ENCODE measurements at places on chromosomes 2 and 18.

DNA sequence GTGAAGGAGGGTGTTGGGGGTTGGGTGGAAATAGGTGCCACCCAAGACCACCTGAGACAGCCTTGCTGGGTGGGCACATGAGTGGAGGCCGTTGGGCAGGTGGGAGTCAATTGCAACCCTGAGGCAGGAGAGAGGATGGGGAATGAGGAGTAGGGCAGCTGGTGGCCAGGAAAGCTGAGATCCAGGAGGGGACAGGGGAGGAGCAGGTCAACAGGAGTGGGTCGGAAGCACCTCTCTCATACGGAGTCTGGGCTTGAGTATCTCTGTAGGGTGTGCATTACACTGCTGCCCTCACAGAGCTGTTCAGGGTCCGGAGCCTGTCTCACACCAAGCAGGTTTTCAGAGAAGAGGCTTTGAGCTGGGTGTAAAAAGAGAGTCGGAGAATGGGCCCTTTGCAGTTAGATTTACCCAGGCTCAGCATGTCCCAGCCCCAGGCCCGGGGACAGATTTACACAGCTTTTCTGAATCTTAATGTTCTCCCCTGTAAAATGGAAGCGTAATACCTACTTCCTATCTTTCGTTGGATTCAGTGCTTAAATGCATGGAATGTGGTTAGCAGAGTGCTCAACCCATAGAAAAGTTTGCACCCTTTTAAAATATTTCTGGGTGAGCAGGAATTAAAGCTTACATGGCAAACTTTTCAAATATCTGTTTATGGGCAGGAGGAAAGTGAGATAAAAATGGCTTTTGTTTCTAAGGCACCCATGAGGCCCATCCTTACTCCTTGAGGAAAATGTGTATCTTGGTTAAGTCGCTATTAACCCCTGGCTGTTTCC lies 144.0 kb upstream of the MYCN start:
- no peak for ATAC-seq

DNA sequence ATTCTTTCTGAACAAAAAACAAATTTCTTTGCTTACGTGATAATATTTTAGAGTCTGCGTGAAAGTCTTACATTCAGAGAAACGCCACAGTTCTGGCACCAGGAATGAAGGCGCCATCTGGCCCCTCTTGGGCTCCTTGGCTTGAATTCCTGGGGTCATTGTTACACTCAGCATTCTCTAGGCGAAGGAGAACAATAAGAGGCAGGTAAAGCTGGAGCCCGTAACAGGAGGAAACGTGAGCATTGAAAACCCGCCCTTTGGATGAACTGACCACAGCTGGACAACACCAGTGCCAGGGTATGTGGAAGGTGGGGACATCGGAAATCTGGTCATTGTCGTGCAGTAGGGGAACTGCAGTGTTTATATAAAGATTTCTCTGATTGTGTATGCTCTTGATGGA lies 144.8 kb downstream of the RNF152 start:
- ATAC-seq = no peak

DNA sequence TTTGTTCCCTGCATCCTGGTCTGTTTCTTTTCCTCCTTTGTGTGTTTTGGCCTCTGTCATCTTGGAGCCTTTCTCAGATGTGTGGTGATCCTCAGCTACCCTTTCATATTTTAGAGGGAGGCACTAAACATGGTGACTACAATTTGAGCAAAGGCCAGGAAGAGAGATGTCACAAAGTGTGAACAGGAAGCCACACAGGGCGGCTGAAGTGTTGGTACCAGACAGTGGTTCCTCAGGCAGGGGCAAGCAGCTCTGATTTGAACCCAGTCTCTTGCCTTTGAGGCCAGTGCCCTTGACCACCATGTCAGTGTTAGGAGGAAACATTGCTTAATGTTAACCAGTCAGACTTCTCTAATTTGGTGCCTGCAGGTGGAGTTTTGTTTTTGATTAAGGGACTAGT lies 9.2 kb downstream of the LRRFIP1 start:
- ATAC-seq = no peak

- ATAC-seq = no peak
Measured at GRCh38 chr2:66217039-66217585, 217.8 kb upstream of the MEIS1 start.

DNA sequence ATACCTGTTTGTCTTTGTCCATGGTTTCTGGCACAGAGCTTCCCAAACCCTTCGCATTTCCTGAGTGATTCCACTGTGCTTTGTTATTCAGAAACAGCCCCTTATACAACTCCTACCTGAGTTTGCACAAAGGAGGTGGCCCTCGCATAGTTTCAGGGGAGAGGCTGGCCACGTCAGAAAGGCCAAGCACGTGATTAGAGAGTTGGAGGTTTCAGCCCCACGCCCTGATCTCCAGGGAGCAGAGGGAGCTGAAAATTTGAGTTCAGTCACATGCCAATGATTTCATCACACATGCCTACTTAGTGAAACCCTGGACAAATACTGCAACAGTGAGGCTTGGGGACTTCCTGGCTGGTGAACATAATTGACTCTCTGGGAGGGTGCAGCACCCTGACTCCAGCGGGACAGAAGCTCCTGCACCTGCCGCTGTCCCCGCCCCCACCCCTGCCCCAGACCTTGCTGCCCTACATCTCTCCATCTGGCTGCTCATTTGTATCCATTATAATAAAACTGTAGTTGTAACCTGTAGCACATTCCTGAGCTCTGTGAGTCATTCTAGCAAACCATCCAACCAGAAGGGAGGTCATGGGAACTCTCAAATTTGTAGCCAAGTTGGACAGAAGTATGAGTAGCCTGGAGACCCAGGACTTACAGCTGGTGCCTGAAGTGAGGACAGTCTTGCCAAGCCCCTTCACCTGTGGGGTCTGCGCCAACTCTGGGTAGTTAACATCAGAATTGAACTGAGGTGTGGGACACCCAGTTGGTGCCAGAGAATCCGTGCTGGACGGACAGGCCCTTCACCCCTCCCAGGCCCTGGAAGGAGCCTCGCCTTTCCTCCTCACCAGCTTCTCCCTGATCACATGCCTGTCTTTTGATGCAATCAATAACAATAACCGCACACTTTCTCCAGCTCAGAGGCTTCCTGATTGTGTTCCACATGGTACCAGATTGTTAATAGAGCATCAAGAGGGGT lies 224.3 kb downstream of the ANAPC1 start:
- no peak for ATAC-seq

GRCh38 chr2:80054346-80054675 lies 250.2 kb downstream of the LRRTM1 start:
- no peak for ATAC-seq

DNA sequence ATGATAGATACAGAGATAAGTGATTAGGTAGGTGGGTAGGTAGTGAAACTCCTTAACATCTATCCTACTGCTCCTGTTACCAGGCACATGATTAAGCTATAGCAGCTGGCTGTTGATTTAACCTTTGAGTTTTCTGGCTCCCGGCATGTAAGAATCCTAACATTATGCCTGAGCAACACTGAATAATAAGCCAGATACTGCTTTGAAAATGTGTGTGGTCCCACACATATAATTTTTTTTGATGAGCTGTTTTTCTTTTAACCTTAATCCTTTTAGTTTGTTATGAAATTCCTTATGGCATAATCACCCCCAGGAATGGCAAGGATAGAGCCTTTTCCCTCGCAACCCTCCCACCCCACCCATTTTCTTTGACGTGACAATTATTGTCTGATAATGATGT lies 104.2 kb upstream of the NEUROD1 start:
- no peak for ATAC-seq

DNA sequence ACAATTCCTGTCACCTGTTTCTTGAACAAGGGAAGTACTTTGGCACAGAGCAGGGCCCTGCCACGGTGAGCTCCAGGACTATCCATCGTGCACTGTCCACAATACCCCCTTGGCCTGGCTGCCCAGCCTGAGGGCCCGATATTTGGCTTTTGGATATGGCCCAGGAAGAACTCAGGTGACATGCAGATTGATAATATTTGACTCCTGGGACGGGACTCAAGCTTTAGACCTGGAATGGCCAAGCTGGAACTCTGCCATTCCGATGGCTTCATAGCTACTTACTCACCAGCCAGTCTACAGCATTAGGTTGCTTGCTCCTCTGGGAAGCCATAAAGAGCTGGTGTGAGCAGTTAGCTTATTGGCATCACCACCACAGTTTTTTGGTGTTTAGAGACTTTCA lies 26.6 kb downstream of the EML6 start:
- no peak for ATAC-seq

DNA sequence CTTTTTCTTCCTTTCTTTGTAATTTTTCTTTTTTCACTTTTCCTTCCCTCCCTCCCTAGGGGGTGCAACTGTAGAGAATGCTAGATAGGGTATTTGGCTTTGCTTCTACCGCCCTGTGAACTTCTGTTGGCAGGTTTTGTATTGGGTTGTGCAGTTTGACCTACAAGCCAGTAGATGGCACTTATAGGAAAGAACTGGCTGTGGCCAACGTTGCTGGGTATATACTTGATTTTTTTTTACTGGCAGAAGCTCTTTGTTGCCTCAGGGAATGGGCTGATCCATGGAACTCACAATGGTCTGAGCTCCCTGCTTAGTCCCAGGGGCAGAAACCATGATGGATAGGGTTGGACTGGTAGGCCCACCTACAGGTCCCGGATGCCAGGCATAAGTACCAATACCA lies 1019.5 kb upstream of the LRRTM1 start:
- no peak for ATAC-seq

DNA sequence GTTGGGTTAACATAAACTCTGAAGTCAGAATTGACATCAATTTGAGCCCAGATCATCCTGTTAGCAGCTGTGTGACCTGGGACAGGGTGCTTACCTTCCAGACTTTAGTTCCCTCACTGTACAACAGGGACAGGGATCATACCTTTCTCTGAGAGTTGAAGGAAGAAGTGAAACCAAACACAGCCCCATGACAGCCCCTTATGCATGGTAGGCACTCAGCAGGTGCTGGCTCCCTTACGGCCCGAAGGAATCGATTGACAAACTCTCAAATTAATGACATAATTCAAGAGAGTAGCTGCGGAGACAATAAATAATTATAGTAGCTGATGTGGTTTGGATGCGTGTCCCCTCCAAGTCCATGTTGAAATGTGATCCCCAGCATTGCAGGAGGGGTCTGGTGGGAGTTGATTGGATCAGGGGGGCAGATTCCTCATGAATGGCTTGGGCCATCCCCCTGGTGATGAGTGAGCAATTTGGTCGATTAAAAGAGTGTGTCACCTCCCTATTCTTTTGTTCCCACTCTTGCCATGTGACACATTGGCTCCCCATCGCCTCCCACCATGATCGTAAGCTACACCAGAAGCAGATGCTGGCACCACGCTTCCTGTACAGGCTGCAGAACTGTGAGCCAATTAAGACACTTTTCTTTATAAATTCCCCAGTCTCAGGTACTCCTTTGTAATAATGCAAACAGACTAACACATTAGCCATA lies 72.4 kb downstream of the ODC1 start:
- peak; percentile 34 for ATAC-seq

GRCh38 chr2:2520401-2520811 lies 189.3 kb upstream of the MYT1L start:
- no peak for ATAC-seq

- no peak for ATAC-seq
Measured at GRCh38 chr2:233830111-233830802, 24.1 kb downstream of the HJURP start.

DNA sequence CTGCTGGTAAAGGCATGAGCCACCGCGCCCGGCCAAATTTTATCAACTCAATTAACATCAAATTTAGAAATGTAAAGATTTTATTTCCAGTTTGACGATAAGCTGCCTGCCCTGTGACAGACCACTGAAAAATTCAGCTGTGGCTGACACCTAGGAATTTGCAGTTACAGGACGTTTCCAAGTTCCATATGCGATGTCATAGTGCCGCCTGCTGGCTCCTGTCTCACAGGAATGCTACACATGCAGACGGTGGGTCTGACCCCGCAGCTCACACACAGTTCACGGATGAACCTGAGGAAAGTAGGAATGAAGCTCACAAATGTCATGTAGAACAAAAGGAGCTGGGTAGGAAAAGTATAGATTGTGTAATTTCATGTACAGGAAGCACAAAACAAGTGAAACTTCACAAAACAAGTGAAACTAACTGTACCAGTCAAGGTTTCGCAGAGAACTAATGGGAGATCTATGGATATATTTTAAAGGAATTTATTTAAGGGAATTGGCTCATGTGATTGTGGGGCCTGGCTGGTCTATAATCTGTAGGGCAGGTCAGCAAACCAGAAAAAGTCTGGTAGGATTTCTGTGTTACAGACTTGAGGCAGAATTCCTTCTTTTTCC lies 13.2 kb upstream of the SEH1L start:
- ATAC-seq = peak; percentile 84

GRCh38 chr2:86525421-86526340 lies 37.6 kb downstream of the CHMP3 start:
- ATAC-seq = no peak

DNA sequence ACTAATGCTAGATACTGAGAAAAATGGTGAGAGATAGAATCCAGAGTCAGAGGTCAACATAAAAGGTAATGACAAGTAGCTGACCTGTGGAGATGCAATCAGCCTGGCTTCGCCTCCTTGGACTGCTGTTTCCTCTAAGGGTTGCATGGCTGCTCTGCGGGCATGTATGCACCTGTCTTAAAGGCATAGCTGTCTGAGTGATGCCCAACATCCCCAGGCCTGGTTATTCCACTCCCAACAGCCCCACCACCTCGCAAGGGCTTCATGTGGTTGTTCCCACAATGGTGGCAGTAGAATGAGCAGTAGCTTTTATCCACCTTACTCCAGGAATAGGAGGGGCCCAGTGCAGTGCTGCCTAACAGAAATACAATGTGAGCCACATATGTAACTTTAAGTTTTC lies 69.7 kb upstream of the ALK start:
- ATAC-seq = no peak

DNA sequence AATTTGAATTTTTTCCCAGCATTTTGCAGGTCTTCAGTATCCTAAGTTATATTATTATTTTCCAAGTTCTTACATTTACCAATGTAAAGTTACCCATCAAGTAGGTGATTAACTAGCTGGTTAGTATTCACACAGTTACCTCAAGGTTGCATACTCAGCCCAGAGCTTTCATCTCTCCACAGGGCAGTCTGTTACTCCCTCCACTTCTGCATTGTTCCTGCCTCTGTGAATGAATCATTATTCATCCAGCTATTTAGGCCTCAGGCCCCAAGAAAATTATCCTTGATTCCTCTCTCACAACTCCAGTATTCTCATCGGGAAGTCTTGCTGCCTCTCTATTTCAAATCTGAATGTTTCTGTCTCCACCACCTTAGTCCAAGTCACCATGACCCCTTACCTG lies 92.2 kb downstream of the SMC6 start:
- ATAC-seq = no peak

DNA sequence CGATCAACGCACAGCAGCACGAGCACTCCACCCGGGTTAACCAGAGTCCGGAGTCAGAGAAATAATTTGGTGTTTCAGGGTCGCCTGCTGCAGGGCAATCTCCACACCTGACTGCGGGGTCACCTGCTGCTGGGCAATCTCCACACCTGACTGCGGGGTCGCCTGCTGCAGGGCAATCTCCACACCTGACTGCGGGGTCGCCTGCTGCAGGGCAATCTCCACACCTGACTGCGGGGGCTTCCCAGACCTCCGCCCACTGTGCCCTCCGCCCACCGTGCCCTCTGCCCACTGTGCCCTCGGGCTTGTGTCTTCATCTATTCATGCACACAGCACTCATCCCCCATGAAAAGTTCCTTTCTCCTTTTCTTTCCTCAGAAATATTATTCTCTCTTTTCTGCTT lies 500.2 kb upstream of the SALL3 start:
- no peak for ATAC-seq

GRCh38 chr2:31967790-31968189 lies 43.0 kb downstream of the MEMO1 start:
- ATAC-seq = no peak
